ENCODE measurements at places on chromosomes 3 and 15.

DNA sequence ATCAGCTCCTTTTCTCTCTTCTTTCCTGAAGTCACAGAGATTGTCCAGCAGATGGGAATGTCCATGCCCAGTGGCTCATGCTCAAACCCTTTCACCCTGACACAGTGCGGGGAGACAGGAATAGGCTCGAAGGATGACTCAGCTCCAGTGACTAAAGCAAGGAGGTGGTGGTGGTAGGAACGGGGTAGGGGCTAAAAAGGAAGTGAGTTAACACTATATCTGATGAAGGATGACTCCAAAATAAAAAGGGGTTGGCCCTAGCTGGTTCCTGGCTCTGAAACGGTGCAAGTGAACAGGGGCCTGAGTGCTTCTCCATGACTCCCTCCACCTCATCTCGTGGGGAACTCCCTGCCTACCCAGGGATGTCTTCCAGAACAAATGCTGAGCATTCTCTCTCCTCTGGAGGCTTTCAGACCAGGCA, 167.4 kb upstream of the LPP start:
- no peak for DNase-seq

- no peak for DNase-seq
Observed at GRCh38 chr3:82186017-82186416, 424.6 kb upstream of the GBE1 start.

DNA sequence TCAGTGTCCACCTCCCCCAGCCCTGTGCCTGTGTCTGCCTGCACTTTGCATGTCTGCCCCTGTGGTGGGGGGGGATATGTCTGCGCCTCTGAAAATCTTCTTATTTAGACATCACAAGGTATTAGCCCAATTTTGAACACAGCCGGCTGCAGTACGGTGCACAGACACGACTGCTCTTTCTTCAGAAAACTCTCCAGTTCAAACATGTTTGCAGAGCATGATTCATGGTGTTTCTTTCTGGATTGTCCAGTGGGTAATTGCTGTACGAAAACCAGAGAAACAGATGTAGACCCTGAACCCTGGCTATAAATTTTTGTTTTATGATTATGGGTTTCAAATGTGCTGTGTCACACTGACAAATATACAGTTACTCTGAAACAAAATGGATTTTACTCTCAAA, 3.4 kb upstream of the RARB start:
- no peak for DNase-seq

- DNase-seq, result no peak
Observed at GRCh38 chr3:57694146-57694545, 1.3 kb upstream of the DENND6A start.
